Kidney tubule cell (primary cell): ENCODE measurements at places on chromosomes 4 and X.

DNA sequence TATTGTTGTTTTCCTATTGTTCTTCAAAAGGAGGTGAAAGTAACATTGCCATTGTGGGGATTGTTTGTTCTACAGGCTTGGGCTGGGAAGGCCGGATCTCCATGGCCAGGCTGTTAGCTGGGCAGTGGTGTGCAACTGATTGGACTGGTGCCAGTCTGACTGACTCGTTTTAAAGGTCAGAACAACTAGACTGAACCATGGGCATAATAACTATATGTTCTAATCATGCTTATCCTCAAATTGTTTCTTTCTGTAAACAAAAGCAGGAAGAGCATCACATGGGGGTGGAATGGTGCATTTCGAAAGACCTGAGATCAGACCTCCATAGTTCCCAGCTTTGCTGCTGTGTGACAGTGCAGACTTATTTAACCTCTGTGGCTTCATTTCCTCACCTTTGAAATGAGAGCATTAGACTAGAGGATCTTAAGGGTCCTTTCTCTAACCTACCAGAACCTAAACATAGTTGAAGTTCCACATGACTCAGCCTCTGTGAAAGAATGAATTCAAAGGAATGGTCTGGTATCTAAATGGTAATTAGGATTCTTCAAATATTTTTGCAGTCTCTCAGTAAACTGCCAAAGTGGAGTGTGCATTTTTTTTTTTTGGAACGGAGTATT lies 66.7 kb upstream of the PGRMC2 start:
- peak; percentile 97 for DNase-seq

GRCh38 chr4:85084371-85085094 lies 118.0 kb upstream of the WDFY3 start:
- DNase-seq = peak; percentile 65

DNA sequence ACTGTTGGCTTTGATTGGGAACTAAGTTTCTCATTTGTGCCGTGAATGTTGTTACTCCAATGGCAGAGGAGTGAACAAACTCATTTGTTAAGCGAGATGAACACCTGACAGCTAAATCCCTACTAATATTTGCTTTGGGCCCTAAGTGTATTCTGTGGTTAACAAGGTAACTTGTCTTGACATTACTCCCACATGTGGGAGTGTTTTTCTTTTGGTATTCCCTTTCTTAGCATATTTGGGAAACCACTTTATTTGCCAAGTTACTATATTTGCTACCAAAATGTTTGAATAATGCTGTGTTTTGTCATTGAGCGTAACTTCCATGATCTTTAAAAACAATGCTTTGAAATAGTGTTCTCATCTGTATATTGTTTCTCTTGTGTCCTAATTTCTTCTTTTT lies 82.5 kb downstream of the ARHGAP10 start:
- no peak for DNase-seq

GRCh38 chr4:106353786-106354185 lies 14.8 kb downstream of the GIMD1 start:
- DNase-seq = no peak

- peak; percentile 9 for DNase-seq
Measured at GRCh38 chr4:187908079-187908561, 87.5 kb upstream of the ZFP42 start.

GRCh38 chrX:47629419-47630200 lies at the start of gene CFP:
CFP (minus strand) TSS chrX:47629930; CDS start chrX:47629844, 86 bp downstream.
- DNase-seq = no peak

- no peak for DNase-seq
Measured at GRCh38 chr4:73839071-73839470, 2.6 kb downstream of the CXCL6 start.

- no peak for DNase-seq
Measured at GRCh38 chrX:111837197-111837596, 38.8 kb upstream of the TRPC5OS start.

GRCh38 chr4:90689739-90690138 lies 562.5 kb downstream of the CCSER1 start:
- no peak for DNase-seq

DNA sequence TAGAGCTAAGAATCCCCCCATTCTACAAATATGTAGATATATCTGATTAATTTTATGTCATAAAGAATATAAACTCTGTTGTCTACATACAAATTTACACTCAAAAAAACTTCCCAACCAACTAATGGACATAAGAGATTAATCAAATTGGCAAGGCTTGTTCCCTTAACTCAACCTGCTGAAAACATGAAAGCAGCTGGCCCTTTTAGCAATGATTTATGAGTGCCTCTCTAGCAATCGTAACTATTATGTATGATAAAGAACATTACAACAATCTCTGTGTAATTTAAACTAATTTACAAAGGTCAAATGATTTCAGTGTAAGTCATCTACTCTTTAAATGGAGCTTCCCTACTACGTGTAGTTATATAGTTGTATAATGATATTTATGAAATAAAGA lies 83.1 kb upstream of the FTHL17 start:
- DNase-seq = no peak
